ENCODE measurements at places on chromosomes 5 and 9.

DNA sequence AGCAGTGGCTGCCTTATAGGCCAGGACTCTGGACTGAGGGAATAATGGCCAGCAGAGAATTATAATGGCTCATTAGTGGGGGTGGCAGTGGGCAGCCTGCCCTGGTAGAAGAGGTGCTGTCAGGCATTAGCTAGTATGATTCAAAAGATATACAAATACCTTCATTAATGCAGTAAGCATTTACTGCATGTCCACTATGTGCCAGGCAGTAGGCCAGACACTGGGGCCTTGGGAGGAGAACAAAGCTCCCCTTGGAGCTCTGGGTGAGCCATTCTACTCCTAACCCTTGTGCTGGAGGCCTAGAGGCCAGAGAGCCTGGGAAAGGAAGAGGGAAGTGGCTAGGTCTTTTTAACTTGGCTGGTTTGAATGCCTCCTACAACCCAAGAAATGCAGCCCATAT is 2.0 kb upstream of the GARNL3 start:
- no peak overlapping the region for H3K4me3 ChIP-seq
- no peak overlapping the region for H3K27ac ChIP-seq
- DNase-seq = no peak
- H3K36me3 ChIP-seq = no peaks in the 10 kb centered on the region

DNA sequence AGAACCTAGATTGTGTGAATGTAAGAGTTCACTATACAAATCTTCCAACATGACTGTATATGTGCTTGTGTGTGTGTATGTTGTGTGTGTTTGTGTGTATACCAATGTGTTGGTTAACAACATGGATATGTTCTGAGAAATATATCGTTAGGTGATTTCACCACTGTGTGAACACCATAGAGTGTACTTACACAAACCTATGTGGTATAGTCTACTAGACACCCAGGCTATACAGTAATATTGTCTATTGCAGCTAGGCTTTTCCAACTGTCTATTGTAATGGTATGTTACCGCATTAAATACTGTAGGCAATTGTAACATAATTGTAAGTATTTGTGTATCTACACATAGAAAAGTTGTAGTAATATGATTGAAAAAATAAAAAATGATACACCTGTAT is 959.2 kb upstream of the SEMA6A start:
- H3K27me3 ChIP-seq = no peaks in the 10 kb centered on the region
- H3K4me1 ChIP-seq = no peaks in the 10 kb centered on the region
- no peak for DNase-seq
- H3K27ac ChIP-seq = no peak overlapping the region
- no peak overlapping the region for H3K4me3 ChIP-seq

GRCh38 chr9:93188426-93189368 is 4.8 kb downstream of the WNK2 start:
- no peak for DNase-seq
- peaks cover 8% of the 10 kb centered on the region for H3K4me1 ChIP-seq
- H3K27ac ChIP-seq = no peak overlapping the region
- H3K36me3 ChIP-seq = no peaks in the 10 kb centered on the region
- H3K27me3 ChIP-seq = no peaks in the 10 kb centered on the region

DNA sequence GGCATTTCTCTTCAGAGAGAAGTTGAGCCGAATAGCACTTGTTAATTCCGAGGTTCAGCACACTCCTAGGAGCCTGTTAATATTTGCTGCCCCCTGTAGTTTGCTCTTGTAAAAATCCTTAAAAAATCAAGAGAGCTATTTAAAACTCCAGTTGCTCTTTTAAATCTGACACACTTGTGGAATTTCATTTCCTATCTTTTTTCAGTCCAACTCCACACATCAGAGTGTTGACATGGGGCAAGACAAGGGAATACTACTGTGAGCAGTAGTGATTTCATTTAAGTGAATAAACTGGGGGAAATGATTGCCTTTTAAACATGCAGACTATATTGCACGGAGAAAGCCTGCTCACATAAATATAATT is 1096.3 kb upstream of the DMAC1 start:
- no peak overlapping the region for H3K27ac ChIP-seq
- no peaks in the 10 kb centered on the region for H3K36me3 ChIP-seq
- DNase-seq = no peak

DNA sequence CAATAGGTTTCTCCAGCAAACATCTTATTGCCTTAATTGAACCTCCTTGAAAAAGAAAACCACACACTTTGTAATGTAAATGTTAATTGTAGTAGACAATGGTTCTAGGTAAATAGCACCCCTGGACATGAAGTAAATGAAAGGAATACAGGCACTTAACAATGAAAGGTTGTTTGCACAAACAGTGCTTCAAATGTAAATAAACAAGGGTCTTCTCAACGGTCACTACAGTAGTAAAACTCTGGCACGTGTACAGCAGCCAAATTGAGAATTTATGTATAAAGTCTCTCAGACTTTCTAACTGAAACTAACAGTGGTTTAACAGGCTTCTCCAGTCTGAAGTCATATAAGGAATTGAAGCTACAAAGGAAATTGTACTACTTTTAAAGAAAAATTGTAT is 218.3 kb downstream of the MEF2C start:
- DNase-seq = no peak
- H3K27me3 ChIP-seq = peaks cover 66% of the 10 kb centered on the region
- peaks cover 15% of the 10 kb centered on the region for H3K4me1 ChIP-seq
- H3K4me3 ChIP-seq = no peak overlapping the region
- H3K36me3 ChIP-seq = no peaks in the 10 kb centered on the region

- H3K27ac ChIP-seq = no peak overlapping the region
- DNase-seq = no peak
- no peak overlapping the region for H3K4me3 ChIP-seq
- no peaks in the 10 kb centered on the region for H3K4me1 ChIP-seq
Observed at GRCh38 chr5:34639852-34640626, 16.1 kb upstream of the RAI14 start.
